D341Med (cell line): ENCODE measurements at places on chromosomes 1 and 21.
A peak's percentile ranks its signal among the peaks of the same experiment; 100 is the strongest.

DNA sequence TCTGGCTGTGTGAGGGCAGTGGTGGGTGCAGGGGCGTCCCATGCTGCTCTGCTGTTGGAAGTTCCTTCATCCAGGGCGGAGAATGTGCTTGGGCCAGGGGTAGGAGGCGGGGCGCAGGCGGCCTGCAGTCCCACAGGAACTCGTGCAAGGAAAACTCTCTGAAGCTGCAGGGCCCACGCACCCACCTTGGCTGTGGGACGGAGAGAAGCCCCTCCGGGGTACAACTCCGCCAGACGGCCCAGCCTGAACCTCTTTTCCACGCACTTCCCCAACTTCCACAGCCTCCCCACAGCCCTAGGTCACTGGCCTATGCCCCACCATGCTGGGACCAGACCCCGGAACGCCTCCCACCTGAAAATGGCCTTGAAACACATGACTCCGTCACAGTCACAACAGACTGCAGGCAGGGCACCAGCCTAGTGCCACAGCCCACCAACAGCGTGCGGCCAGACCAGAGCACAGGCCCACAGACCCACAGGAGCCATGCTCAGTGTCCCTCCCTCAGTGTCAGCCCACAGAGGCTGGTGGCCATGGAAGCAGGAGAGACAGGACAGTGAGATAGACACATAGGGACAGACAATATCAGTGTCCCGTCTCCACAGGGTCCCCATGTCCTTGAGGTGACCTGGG lies 47.8 kb downstream of the WNT9A start:
- no peak for DNase-seq

- DNase-seq = peak; percentile 25
Observed at GRCh38 chr1:46131712-46132528, 509 bp downstream of the PIK3R3 start.

GRCh38 chr21:25362375-25363267 lies 244.7 kb downstream of the MRPL39 start:
- no peak for DNase-seq

DNA sequence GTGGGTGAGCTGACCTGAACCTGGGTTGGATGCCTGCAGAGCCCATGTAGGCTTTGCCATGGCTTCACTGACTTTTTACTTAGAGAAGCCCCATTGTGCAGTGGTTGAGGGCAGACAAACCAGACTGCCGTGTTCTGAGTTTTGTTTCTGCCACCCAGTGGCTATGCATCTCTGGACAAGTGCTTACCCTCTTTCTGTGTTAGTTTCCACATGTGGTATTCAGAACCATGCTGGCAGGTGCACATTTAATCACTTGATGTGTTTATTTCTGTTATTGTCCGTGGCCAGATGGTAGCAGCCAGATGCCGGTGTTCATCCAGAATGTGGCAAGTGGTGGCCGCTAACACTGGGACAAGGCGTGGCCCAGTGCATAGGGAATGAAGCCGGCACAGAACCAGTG lies 10.3 kb upstream of the PTPN7 start:
- no peak for DNase-seq

DNA sequence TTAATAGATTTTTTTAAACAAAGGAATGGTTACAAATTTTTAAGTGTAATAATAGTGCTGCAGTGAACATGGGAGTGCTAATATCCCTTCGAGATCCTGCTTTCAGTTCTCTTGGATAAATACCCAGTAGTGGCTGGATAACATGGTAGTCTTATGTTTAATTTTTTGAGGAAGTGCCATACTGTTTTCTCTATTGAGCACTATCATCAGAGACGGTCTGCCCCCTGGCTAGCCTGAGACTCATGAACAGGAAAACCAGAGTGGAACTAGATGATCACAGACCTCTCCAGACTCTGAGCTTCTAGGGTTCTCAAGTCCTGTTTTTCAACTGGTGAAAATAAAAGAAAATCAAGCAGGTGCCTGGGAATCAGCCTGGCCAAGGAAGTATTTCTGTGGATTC lies 97.3 kb upstream of the MARK1 start:
- no peak for DNase-seq

DNA sequence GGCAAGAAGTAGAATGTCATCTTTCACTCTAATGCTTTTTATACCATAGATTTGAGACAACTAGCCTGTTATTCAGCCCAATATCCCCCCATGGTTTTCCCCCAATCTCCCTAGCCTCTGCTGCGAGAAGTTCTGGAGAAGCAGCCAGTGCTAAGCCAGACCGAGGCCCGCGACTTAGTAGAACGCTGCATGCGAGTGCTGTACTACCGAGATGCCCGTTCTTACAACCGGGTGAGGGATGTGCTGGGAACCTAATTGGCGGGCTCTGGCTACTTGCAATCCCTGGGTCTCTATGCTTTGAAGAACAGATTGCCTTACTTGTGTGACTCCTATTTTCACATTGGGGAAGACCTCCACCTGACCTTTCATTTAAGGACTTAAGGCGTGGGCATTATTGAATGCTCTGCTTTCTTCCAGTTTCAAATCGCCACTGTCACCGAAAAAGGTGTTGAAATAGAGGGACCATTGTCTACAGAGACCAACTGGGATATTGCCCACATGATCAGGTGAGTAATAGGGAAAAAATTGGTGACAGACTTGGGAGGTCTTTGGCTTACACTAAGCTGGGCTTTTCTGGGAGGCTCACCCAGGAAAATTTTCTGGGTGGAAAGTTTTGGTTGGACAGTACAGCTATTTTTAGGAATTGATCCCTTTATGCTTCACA lies 1.9 kb downstream of the PSMB4 start:
- no peak for DNase-seq

DNA sequence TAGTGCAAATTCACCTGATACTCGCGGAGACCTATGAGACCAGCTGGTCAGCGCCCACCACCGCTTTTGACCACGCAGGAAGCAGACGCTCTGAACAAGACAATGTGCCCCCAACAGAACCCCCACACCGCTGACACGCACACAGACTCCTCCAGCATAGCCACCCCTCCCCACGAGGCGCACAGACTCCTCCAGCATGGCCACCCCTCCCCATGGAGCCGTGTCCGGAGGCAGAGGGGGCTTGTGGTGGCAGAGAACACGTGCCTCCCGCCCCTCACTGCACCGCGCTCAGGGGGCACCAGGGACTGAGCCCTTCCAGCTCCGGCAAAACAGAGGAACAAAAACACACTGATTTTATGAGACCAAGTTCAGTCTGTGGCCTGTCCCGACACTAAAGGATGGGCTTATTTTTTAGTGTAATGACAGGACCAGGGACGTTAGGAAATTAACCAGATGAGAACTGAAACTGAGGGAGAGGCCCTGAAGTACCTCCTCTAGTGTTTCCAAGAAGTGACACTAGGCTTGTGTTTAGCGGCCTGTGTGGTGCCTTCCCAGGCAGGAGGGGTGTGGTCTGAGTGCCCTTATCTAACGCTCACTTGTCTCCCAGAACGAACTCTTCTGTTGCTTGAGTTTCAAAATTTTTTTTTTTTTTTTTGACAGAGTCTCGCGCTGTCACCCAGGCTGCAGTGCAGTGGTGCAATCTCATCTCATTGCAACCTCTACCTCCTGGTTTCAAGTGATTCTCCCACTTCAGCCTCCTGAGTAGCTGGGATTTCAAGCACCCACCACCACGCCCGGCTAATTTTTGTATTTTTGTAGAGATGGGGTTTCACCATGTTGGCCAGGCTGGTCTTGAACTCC lies 10.0 kb upstream of the AGPAT3 start:
- DNase-seq = no peak

- DNase-seq = no peak
Observed at GRCh38 chr21:18218331-18218730, 26.3 kb upstream of the CHODL start.

DNA sequence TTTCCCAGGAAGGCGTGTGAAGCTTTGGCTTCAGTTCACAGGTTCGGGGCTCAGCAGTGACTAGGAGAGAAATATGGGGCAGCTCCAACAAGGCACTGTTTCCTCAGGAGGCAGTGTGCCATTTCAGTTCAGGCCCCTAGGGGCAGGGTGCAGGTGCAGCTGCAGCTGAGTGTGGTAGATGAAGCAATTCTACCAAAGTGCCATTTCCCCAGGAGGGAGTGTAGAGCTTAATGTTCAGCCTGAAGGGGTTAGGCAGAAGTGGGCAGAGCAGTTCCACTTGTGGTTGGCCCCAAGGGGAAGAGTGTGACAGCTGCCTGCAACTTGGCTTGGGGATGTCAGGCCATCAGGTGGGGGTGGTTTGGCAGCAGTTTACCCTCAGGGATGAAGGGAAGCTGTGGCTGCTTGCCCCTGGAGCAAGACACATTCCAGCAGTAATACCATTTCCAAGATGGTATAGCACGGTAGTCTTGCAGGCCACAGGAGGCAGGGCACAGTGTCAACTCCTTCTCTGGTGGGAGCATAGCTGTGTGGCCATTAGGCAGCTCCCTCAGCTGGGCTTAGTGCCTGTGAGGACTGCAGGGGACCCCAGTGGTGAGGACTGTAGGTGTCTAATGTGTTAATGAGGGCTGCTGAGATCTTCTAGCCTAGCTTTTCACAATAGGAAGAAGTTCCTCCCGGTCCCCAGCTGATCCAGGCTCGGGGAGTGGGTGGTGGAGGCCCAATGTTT lies 34.7 kb downstream of the RGSL1 start:
- peak; percentile 52 for DNase-seq

DNA sequence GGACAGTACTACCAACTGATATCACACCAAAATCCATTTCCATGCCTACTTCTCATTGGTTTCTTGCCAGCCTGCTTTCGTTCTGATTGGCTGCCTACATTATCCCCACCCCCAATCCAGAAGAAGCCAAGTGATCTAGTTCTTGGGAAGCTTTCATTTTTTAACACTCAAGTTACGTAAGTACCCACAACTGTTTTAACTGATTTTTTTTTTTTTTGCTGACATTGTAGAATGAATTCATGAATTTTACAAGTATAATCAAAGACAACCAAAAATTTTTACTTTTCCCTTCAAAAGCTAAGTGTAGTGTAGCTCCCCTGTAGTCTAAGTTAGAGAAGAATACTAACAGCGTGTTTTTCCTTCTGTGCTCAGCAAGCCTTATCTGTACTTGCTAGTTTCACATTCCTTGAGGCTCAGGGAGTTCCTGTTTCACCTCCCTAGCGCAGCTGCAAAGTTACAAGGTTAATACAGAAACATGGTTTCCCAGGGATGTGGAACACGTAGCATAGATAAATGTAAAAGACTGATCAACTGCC lies at the start of gene SLC9C2:
Gene SLC9C2 (minus strand): TSS at position 17 of the 536 bp plus-strand sequence. CDS start 1,296 bp downstream, outside the sequence.
- no peak for DNase-seq

DNA sequence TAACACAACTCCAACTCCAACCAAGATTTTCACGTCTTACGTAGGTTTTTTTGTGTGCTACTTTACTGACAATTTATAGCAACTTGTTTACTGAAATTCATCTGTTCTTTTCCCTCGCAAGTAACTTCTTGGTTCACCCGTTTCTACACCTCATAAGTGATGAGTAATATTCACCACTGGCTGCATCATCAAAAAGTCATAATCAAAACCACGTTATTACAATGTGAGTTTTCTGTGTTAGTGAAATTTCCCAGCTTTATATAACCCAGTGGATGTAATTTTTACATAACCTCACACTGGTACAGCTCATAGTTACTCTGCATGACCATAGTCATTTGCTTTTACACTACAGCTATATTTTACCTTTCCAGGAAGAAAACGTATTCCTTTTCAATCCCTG lies 401.1 kb upstream of the LYPLAL1 start:
- DNase-seq = no peak

DNA sequence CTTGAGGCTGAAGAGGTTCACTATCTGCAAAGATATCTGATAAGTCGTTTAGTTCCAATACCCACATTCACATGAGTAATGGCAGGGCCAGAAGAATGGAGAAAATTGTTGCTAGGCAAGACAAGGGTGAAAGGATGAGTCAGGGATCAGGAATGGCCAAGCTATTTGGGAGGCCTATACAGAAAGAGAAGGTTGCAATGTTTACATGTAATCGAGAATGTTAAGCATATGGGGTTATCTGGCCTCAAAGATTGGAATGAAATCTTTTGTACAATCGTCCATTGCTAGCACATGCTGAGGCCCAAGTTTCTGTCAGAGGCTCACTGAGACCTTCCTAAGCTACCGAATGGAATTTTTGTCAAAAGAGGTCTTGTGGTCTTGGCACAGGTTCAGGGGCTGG lies 299.9 kb upstream of the PLD5 start:
- DNase-seq = no peak

DNA sequence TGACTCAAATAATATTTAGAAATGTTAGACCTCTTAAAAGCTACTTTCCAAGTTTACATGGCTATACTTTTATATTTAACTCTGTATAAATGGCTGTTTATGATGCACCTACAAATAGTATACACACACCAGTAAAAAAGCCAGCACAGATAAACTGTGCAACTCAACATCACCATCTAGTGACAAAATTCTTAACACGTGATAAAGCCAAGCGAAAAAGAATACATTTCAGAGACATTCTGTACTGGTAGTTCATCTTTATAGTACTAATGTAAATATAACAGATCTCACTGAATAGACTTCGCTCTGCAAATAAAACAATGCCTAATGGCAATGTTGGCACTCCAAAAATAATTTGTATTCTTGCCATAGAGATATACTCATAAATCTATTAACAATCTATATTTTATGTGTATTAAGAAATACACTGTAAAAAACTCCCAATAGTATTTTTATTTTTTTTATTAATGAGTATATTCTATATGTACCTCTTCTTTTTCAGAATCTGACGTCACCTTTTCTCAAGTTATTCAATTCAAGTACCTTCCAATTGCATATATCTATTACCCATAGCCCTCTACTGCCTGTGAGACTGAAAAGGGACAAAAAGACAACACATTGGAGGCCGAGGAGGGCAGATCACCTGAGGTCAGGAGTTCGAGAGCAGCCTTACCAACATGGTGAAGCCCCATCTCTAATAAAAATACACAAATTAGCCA lies 100.2 kb downstream of the DPYD start:
- no peak for DNase-seq

- no peak for DNase-seq
Observed at GRCh38 chr1:12173631-12174121, 6.9 kb downstream of the TNFRSF1B start.

DNA sequence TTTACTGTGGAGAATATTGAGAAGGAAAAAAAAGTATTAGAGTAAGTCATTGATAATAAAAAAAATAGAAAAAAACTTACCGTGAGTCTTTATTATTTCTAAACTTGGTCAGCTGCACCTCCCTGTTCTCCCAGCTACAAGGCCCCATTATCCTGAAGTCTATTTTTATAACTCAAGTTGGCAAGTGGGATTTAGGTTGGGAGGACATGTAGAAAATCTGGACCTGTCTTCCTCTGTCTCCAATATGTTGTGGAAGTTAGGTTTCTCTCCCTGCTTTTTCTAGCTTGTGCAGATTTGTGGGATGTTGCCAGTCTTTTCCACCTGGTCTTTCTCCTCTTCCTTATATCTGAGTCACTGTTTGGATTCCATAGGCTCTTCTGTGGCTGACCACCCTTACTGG lies 361.4 kb downstream of the HLX start:
- no peak for DNase-seq

GRCh38 chr1:17485281-17485680 lies 45.8 kb upstream of the RCC2 start:
- DNase-seq = no peak

DNA sequence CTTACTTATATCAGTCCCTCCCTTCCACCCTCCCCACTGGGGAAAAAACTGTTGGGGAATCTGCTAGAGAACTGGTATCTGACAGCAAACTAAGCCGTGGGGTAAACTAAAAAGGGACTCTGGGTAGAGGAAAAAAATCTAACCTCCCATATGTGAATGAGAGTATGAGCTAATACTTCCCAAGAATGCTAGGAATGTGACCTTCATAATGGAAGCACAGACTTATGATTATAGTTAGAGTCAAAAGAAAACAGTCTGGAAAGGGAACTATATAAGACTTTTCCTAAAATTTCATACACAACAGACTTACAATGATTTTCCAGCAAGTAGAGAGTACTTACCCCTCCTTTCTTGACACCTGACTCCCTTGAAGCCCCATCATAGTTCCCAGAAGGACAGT lies 23.0 kb upstream of the RBBP5 start:
- DNase-seq = no peak
